ENCODE measurements at places on chromosomes 16 and 17.

DNA sequence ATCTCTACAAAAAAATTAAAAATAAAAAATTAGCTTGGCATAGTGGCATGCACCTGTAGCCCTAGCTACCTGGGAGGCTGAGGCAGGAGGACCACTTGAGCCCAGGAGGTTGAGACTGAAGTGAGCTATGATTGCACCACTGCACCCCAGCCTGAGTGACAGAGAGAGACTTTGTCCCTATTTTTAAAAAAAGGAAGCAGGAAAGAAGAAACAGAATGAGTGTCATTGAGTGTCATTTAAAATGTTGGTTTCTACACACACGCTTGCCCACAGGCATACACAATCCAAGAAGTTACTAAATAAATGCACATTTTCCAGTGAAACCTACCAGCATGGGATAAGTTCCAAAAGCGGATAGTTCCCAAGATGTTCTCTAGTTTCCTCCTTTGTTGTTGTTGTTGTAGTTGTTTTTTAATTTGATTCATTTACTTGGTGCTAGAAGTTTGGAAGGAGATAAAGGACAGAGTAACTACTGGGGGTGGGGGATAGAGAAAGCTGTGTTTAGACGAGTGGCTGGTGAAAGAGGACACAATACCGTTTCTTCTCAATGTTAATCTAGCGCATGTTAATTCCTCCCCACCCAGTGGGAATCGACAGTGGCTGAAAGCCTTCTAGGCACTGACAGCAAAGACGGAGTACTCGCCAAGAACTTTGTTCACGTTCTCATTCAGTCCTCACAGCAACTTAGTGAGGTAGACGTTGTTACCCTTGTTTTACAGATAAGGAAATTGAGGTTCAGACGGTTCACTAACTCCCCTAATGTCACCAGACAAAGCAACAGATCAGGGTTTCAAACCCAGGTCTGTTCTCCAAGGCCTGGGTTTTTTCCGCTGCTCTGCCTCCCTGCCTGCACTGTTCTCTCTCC is 17.3 kb downstream of the MRPS23 start:
- DNase-seq, result no peak

DNA sequence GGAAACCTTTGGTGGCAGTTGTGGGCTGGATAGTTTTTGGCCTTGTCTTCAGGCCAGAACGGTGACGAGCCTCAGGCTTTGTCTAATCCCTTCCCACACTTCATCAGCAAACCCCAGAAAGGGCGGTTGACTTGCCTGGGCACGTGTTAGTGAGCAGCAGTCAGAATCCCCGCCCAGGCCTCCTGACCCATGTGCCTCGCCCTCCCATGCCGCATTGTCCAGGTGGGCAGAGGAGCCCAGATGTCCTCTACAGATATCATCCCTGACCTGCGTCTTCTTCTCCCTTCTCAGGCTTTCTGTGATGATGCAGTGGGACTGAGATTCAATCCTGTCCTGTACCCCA is 82.5 kb downstream of the OR1D5 start:
- no peak for DNase-seq

DNA sequence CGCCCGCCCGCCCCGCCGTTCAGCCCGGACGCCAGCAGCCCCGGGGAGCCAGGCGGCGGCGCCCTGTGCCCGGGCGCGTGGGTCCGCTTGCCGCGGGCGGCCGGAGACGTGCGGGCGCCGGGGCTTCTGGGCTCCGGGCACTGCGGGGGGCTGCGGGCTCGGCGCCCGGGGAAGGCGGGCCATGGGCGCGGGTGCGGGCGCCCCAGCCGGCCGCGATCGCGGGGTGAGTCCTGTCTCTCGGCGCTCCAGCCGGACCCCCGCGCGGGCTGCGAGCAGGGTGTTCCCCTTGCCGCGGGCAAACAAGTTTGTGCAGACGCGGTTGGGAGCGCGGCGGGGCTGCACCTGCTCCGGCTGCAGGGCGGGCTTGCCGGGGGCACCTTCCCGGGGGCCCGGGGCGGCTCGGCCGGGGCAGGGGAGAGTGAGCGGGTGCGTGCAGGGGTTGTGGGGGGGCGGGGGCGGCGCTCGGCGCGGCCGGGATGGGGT is 292 bp downstream of the WSCD1 start:
- DNase-seq, result no peak

GRCh38 chr16:84844559-84845495 is 25.0 kb downstream of the CRISPLD2 start:
- DNase-seq, result no peak

DNA sequence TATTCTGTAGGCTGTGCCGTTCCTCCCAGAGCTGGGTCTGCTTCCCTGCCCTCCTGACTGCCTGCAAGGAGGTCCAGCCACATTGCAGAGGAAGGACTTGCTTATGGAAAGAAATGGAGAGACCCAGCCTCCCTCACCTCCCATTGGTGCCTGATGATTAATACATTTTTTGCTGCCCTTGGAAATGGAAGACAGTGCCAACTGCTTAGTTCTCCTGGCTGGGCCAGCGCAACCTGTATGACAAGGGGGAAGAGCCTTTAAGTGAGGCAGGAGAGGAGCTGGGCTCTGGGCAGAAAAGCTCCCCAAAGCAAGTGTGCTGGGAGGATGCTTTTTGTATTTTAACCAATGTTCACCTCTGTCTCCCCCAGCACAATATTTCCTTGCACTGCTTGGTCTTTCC is 238.5 kb downstream of the SOX9 start:
- DNase-seq, result no peak
